ENCODE measurements at places on chromosomes 16 and 17. TPM values are rescaled to one million over a fixed set of nuclear protein-coding genes. Genes with fewer than 3 reads are reported as not detected.

Gene RCVRN
- not detected for total RNA-seq

Gene LPCAT2
- 40.3 TPM for total RNA-seq

Gene CSNK2A2
- 22.7 TPM for total RNA-seq

Gene TRIM47
- total RNA-seq = 68.3 TPM

Gene TRIM72
- total RNA-seq = not detected

Gene RNF151
- total RNA-seq = not detected

Gene SP6
- total RNA-seq = 2.5 TPM

Gene PRCD
- total RNA-seq = 0.84 TPM

Gene ABCC6
- not detected for total RNA-seq

Gene DCAF7
- total RNA-seq = 28.4 TPM

Gene PIP4K2B
- total RNA-seq = 35.5 TPM

Gene PKMYT1
- 86.7 TPM for total RNA-seq

Gene NPIPA2
- total RNA-seq = not detected

Gene CHRNE
- not detected for total RNA-seq

Gene MMP15
- 9.5 TPM for total RNA-seq

Gene KRT36
- total RNA-seq = not detected

Gene HSPB9
- not detected for total RNA-seq

Gene DBF4B
- total RNA-seq = 9.3 TPM

Gene OR1F1
- total RNA-seq = not detected

All from hair follicular keratinocyte (primary cell).